ENCODE measurements at places on chromosomes 2 and 18. TPM values are rescaled to one million over a fixed set of nuclear protein-coding genes. Genes with fewer than 3 reads are reported as not detected.
A peak's percentile ranks its signal among the peaks of the same experiment; 100 is the strongest.

GRCh38 chr2:164599954-164600589, 21.2 kb downstream of the GRB14 start:
- peaks cover 5% of the 10 kb centered on the region for H3K4me1 ChIP-seq
- no peaks in the 10 kb centered on the region for H3K36me3 ChIP-seq
- peak; percentile 20 for DNase-seq
- no peaks in the 10 kb centered on the region for H3K27me3 ChIP-seq
- H3K4me3 ChIP-seq = no peak overlapping the region
- no peak overlapping the region for H3K27ac ChIP-seq

The RGPD3 gene
- total RNA-seq = 0.19 TPM

- H3K27me3 ChIP-seq = no peaks in the 10 kb centered on the region
- H3K4me3 ChIP-seq = no peak overlapping the region
- H3K27ac ChIP-seq = no peak overlapping the region
- no peaks in the 10 kb centered on the region for H3K36me3 ChIP-seq
- H3K4me1 ChIP-seq = peaks cover 7% of the 10 kb centered on the region
- no peak for DNase-seq
Observed at GRCh38 chr2:141062031-141062430, 1068.8 kb downstream of the LRP1B start.

DNA sequence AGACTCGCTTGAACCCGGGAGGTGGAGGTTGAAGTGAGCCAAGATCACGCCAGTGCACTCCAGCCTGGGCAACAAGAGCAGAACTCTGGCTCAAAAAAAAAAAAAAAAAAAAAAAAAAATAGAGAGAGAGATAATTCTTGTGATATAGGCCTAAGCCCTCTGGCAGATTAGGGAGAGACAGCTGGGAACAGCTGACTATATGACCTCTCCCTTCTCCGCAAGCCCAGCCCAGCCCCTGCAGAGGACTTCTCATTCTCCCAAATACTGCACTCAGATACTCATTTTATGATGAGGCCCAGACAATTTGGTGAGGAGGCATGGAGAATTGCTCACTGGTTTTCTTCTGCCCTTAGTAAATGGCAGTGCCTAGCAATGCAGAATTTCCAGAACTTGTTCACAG, 262.0 kb downstream of the HAUS1 start:
- no peak overlapping the region for H3K4me3 ChIP-seq
- no peaks in the 10 kb centered on the region for H3K27me3 ChIP-seq
- DNase-seq = no peak
- no peak overlapping the region for H3K27ac ChIP-seq

GRCh38 chr2:184155791-184156190, 442.5 kb upstream of the ZNF804A start:
- H3K4me1 ChIP-seq = no peaks in the 10 kb centered on the region
- H3K27ac ChIP-seq = no peak overlapping the region
- DNase-seq = no peak
- no peaks in the 10 kb centered on the region for H3K27me3 ChIP-seq
- no peak overlapping the region for H3K4me3 ChIP-seq
- H3K36me3 ChIP-seq = no peaks in the 10 kb centered on the region

The SAG gene
- 1.4 TPM for total RNA-seq

The HOXD1 gene
- total RNA-seq = not detected
